ENCODE measurements at places on chromosomes 7 and 10.

DNA sequence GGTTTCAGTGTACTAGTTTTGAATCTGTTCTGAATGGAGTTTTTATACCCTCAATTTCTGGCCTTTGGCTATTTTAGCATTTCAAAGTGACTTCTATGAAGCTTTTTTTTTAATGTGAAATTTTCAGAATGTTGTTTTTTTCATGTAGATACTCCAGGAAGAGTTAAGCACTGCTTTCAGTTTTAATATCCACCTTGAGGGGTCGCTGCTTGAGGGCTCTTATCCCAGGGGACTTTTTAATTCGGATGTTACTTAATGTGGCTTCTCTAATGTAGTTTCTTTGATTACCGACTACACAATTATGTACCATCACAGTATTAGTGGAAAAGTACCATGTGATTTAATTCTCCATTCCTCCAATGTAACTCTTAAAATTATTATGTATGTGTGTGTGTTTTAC lies 5.2 kb downstream of the IFIT5 start:
- DNase-seq: peak; percentile 31

- DNase-seq: no peak
These were observed 356.6 kb downstream of the PPP1R3A start for GRCh38 chr7:113562242-113562641.

GRCh38 chr7:44378744-44379143 lies 53.4 kb upstream of the CAMK2B start:
- DNase-seq: no peak

GRCh38 chr10:17428351-17429097 lies 25.9 kb downstream of the ST8SIA6 start:
- DNase-seq: no peak

DNA sequence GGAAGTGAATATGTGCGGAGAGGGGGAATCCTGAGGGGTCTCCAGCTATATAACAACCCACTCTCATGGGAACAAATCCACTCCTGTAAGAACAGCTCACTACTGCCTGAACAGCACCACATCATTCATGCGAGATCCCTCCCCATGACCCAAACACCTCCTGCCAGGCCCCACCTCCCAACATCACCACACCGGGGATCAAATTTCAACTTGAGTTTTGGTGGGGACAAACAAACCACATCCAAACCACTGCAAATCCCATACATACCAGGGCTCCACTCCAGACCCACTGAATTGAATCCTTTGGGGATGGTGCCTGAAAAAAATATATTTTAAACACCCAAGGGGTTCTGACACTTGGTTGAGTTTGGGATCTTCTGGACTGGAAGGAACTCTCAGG lies 181.5 kb upstream of the PLXNA4 start:
- no peak for DNase-seq

DNA sequence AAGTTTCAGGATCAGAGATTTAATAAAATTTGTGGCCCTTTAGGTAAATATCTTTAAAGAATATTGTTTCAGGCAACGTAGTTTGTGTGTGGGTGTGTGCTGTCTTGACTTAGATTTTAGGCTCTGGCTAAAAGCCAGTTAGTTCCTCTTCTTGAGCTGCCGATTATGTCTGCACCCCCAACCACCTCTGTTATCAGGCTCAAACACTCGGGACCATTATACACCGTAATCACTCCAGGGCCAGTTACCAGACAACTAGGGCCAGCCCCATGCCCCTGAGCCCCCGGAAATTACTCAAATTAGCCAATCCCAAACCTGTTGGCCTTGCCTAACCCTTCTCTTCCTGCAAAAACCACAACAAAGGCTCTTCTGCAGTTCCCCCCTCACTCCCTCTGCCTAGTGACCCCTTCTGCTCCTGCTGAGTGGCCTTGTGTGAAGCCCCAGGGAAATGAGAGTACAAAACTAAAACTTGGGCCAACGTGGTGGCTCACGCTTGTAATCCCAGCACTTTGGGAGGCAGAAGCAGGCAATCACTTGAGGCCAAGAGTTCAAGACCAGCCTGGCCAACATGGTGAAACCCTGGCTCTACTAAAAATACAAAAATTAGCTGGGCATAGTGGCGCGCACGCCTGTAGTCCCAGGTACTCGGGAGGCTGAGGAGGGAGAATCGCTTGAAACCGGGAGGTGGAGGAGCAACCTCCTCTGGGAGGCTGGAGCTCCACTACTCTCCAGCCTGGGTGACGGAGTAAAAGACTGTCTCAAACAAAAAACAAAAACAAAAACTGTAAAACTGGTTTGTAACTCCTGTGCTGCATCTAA lies 9.2 kb upstream of the HNRNPF start:
- DNase-seq: no peak

GRCh38 chr7:121002048-121002756 lies 13.7 kb downstream of the CPED1 start:
- DNase-seq: no peak

- DNase-seq: no peak
These were observed 246.9 kb downstream of the PTEN start for GRCh38 chr10:88110355-88110754.

GRCh38 chr7:101435461-101436220 lies 73.0 kb downstream of the COL26A1 start:
- no peak for DNase-seq

- no peak for DNase-seq
These were observed 740.0 kb downstream of the SUGCT start for GRCh38 chr7:40874756-40875155.

DNA sequence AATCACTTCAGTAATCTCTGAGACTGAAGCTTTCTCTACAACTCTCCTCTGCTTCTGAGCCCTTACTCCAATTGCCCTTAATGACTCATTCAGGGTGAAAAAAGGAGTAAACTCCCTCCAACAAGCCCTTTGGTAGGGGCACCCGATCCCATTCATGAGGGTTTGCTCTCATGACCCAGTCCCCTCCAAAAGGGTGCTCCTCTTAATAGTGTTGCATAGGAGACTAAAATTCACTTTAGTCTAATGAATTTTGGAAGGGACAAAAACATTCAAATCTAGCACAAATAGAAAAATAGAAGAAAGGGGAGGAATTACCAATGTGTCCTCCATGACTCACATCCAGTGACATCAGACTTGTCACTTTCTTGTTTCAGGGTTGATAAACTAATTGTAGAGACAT lies 66.2 kb upstream of the CCNY start:
- no peak for DNase-seq

- DNase-seq: no peak
These were observed 3.4 kb downstream of the TNRC18 start for GRCh38 chr7:5420067-5420880.

DNA sequence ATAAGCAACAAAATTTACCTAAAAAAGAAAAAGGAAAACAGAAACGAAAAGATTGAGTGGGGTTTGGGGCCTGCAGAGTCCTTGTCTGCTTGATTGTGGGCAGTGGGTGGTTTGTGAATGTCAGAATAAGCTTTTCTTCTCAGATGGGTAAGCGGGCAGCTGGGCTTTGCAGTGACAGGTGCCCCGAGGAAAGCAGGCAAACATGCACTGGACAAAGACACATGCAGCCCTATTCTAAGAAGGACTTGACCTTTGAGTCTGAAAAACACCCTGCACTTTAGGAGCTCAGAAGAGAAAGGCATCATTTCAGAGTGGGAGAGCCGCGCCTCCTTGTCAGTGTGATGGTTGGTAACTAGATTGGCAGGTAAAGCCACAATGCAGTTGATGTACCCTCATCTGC lies 562.7 kb downstream of the PTPRN2 start:
- no peak for DNase-seq

GRCh38 chr7:11317766-11318165 lies 344.1 kb downstream of the PHF14 start:
- DNase-seq: no peak

DNA sequence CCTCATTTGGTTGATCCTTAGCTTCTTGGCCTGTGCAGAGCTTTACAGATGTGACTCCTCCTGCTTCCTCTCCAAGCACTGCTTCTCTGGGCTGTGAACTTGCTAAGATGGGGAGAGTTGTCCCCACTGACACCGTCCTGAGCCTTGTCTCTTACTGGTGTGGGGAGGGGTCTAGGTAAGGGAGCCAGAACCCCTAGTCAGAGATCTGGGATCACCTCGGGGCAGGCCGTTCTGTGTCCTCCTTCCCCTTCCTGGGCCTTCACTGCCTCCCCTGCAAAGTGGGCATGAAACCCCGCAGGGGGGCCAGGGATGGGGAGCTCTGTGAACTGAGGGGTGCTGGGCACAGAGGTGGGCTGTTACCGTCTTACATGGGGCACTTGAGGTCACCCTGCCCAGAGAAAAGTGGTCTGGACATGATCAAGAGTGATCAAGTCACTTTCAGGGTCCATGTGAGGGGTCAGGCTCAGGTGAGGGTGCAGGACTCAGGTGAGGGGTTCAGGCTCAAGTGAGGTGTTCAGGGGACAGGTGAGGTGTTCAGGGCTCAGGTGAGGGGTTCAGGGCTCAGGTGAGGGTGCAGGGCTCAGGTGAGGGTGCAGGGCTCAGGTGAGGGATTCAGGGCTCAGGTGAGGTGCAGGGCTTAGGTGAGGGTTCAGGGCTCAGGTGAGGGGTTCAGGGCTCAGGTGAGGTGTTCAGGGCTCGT lies 86.2 kb downstream of the ADCY1 start:
- no peak for DNase-seq

DNA sequence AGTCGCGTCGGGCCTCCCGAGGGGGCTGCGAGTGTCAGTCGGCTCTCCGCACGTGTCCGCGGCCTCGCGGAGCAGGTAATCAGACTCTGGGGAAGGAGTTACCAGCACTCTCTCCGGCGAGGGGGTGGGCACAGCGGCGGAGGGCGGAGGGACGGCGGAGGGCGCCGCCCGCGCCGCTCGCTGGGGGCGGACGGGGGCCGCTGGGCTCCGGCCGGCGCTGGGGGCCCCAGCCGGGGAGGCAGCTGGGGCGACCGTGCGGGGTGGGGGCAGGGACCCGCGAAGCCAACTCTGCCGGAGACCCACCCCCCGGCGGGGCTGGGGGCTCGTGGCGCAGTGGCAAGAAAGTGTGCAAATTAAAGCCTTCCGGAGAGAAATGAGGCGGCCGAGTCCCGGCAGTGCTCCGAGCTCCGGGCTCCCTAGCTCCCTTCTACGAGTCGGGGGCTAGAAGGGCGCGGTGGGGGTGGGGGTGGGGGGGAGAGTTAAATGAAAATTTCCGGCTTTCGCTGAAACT lies at the start of gene CDK6:
Gene CDK6 (minus strand): TSS at position 85 of the 511 bp plus-strand sequence. CDS start 3,250 bp downstream, outside the sequence.
- DNase-seq: peak; percentile 79

GRCh38 chr7:87199241-87199640 lies 20.3 kb downstream of the TMEM243 start:
- DNase-seq: no peak

- peak; percentile 80 for DNase-seq
These were observed 1.2 kb downstream of the VCL start for GRCh38 chr10:73998929-73999691.

- no peak for DNase-seq
These were observed 168.3 kb downstream of the PRKAG2 start for GRCh38 chr7:151708610-151709009.

DNA sequence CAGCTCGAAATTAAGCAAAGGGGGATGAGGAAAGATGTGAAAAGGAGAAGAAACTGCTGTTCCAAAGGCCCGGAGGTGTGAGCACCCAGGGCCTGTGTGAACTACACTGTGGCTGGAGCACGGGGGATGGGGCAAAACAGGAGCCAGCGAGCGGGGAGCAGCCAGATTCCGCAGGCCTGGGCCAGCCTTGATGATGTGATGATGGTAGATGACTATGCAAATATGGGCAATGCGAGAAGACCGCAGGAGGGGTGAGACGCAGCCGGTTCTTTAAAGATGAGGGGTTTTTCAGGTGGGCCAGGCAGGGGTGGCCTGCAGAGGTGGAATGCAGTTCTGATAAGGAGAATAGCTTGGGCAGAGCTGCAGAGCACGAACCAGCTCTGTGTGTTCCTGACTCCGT lies 61.5 kb downstream of the LANCL2 start:
- no peak for DNase-seq

DNA sequence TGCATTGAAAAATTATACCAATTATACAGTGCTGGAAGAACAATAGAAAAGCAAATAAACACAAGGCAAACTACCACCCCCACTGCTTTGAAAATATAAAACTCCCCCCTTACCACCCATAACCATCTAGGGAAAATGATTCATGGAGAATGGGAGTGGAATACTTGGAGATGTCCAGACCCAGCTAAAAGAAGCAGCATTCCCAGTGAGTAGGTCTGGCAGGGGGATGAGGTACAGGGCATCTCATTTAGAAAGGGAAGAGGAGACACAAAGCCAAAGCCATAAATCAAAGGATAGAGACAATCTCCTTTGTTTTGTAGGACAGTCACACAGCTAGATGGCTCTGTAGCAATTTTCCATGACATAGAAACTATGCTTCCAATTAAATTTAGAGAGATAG lies 36.0 kb upstream of the DGKI start:
- DNase-seq: no peak

GRCh38 chr10:30637881-30638467 lies 8.4 kb upstream of the LYZL2 start:
- no peak for DNase-seq

- DNase-seq: no peak
These were observed 6.5 kb downstream of the DOCK4 start for GRCh38 chr7:112199672-112200071.

- no peak for DNase-seq
These were observed 27.4 kb downstream of the LRRC4 start for GRCh38 chr7:128003787-128004186.

GRCh38 chr7:31690935-31691334 lies 3.9 kb downstream of the PPP1R17 start:
- no peak for DNase-seq

DNA sequence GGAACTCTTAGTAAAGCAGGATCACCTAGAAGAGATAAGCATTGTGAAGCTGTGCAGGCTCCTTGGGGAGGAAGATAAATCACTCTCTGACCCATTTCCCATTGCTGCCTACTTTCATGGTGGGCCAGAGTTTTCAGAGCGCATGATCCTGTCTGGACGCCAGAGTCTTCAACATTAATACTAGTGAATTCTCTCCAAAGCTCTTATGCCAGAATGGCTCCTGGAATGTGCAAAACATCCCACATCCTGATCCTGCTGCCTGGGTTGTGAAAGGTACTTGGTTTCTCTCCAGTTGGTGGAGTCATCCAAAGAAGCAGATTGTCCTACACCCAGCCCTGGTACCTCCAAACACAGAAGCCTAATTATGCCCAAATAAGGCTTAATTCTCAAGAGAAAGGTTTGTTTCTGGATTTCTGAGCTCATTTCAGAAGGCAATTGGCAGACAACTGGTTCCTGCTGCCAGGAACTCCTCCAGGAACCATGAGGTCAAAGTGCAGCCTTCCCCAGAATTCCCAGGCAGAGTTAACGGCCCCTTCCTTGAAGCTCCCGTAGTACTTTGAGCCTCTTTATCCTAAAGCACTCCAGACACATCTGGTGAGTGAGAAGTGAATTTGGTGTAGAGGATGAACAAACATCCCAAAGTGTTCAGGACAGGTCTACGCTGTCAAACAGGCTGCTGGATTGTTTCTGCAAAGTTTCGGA lies 495.2 kb downstream of the PLXNA4 start:
- DNase-seq: no peak

GRCh38 chr10:62817121-62817765 lies 1.1 kb upstream of the EGR2 start:
- DNase-seq: peak; percentile 58

GRCh38 chr10:28365840-28366239 lies 63.0 kb upstream of the MPP7 start:
- no peak for DNase-seq

- DNase-seq: no peak
These were observed 121.5 kb downstream of the SNX10 start for GRCh38 chr7:26413007-26413691.
